ENCODE measurements at places on chromosomes 3 and 15.

DNA sequence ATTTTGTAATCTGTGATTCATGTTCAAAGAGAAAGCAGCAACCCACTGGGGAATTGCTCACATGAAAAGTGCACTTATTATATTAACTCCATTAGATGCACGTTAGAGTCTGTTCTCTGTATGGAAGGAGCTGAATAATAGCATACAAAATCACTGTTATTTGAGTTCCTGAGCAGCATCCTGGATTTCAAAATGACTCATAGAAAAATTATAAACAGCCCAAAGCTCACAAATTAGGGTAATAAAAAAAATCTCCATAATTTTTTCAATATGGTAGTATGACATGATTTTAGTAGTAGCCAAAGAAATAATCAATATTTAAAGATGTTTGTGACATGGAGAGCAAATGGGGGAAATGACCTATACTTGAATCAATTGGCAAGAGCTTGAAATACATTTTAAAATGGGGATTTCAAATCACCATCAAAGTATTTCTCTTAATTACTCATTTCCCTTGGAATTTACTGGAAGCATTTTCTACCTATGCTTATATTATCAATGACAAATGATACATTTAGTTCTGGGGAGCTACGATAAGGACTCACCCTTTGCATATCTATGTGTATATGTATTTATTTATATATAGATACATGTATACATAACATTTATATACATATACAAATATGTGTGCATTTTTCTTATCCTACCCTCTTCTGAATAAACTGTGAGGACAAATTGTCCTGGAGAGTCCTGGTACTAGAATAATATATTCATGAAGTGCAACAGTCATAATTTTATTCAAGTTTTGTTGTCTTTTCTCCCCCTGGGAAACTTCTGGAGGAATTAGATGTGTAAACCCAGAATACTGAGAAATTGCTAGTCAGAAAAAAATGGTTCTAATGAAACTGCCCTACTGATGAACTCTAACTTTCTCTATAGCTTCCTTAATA is 116.3 kb downstream of the RPL22L1 start:
- no peak for DNase-seq

- peak; percentile 14 for DNase-seq
Measured at GRCh38 chr15:96622714-96623113, 292.2 kb downstream of the NR2F2 start.

DNA sequence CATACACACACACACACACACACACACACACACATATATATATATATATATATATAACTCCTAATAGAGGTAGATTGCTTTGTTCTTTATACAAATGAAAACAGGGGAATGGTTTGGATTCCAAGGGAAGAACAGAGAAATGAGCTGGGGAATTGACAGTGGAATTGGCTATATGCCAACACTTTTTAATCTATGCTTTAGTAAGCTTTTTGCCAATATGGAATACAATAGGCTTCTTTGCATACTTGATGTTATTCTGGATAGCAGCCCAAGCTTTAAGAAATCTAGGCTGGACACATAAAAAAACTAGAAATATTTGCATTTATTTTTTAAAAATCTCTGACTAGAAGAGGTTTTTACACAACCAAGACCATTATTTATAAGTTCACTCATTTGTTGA is 334.2 kb upstream of the MDFIC2 start:
- no peak for DNase-seq

- DNase-seq: no peak
Measured at GRCh38 chr3:135155228-135155627, 360.2 kb downstream of the EPHB1 start.

DNA sequence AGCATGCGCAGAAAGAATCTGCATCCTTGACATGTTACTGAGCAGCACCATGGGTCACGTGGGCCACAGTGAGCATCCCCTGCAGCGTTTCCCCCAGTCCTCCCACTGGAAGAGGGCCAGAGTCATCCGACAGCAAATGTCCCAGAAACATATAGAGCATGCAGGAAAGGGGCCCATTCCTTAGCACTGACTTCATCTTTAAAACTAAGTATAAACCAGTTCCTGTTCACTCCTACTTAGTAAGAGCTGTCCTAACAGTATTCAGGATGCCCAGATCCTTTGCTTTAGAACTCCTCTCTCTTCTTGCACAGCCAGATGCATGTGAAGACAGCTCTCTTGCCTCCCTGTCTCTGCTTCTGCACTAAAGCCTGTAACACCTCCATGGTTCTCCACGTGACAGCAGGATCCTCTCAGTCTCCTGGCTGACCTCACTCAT is 79.3 kb upstream of the OXTR start:
- DNase-seq: no peak

GRCh38 chr3:168096210-168096652 is 507 bp upstream of the GOLIM4 start:
- DNase-seq: no peak

GRCh38 chr3:53820084-53820483 is 26.1 kb downstream of the CHDH start:
- no peak for DNase-seq

- no peak for DNase-seq
Measured at GRCh38 chr3:159796226-159796625, 192.4 kb upstream of the IL12A start.

GRCh38 chr3:154060238-154061000 is 60.8 kb upstream of the ARHGEF26 start:
- no peak for DNase-seq

- no peak for DNase-seq
Measured at GRCh38 chr3:43175541-43175940, 69.7 kb upstream of the POMGNT2 start.

- no peak for DNase-seq
Measured at GRCh38 chr3:45927881-45928280, 15.4 kb upstream of the CXCR6 start.

DNA sequence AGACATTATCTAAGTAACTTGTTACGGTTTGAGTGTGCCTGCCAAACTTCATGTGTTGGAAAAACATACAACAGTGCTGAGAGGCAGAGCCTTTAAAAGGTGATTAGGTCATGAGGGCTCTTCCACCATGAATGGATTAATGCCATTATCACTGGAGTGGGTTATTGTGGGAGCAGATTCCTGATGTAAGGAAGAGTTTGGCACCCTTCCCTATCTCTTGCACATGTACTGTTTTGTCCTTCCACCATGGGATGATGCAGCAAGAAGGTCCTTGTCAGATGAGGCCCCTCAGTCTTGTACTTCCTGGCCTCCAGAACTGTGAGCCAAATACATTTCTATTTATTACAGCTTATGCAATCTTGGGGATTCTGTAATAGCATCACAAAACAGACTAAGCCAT is 413.9 kb downstream of the EPHA3 start:
- DNase-seq: no peak

DNA sequence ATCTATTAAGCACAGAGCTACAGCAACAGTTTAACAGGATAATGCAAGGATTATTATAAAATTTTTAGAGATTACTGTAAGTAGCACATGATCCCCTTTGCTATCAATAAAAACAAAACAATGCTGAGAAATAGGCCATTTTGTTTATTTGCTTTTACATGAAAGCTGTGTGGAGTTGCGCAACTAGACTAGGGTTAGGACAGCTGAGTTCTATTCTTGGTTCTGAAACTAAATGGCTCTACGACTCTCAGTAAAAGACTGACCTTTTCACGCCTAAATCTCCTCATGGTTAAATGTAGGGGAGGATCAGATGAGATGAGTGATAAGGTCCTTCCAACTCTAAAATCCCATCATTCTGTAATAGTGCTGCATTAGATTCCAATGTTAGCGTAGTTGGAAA is 25.0 kb downstream of the KCNMB2 start:
- no peak for DNase-seq

DNA sequence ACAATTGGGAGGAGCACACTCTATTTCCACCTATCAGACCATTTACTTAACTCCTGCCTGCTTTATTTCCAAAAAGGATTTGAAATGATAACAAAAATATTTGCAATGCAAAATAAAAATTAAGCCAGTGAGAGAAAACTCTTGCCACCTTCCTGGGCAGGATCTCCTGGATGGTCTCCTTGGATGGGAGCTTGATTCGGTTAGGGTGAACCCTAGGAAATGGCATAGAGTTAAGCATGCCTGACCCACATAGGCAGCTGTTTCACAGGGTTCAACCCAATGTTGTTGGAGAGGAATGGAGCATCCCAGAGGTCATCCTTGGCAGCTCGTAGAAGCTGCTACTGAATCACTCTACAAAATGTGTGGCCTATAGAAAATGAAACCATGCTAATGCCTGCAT is 83.8 kb downstream of the TGFBR2 start:
- no peak for DNase-seq

DNA sequence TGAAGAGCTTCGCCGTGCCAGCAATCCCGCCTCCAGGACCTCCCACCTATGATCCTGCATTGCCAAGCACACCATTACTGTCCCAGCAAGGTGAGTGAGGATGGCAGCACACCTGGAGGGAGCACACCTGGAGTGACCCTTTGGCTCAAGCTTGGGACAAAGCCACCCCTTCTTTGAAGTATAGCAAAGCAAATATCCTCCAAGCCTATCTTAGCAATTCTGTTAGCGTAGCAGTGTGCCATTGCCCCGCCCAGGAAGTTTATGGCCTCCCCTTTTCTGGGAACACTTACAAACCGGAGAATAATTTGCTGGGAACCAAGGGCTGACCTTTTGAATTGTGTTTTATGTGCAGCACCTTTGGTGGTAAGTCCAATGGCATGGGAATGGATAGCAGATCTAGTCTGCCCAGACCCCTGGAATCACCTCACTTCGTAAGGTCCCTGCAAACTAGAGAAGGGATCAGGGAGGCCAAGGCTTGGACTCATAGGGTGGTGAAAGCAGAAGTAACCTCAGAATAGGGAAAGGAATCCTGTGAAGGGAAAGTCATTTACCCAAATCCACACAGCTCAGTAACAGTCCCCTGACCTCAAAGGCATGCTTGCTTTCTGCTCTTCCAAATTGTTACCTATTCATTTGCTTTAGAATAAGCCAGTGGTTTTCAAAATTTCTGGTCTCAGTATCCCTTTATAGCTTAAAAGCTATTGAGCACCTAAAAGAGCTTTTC is 70.1 kb downstream of the HCN4 start:
- no peak for DNase-seq

DNA sequence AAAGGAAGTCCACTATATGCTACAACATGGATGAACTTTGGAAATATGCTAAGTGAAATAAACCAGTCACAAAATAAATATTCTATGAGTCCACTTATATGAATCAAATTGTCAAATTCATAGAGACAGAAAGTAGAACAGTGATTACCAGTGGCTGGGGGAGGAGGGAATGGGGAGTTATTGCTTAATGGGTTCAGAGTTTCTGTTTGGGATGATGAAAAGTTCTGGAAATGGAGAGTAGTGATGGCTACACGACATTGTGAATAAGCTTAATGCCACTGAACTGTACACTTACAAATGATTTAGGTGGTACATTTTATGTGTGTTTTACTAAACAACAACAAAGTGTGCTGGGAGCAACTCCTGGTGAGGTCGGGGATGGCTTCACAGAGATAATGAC is 38.1 kb downstream of the HOMER2 start:
- DNase-seq: no peak

GRCh38 chr3:100104442-100104798 is 9.9 kb downstream of the FILIP1L start:
- DNase-seq: no peak

GRCh38 chr15:81492331-81492968 is 118.4 kb upstream of the TMC3 start:
- DNase-seq: no peak

- no peak for DNase-seq
Measured at GRCh38 chr3:42229942-42230688, 35.9 kb downstream of the CCK start.

DNA sequence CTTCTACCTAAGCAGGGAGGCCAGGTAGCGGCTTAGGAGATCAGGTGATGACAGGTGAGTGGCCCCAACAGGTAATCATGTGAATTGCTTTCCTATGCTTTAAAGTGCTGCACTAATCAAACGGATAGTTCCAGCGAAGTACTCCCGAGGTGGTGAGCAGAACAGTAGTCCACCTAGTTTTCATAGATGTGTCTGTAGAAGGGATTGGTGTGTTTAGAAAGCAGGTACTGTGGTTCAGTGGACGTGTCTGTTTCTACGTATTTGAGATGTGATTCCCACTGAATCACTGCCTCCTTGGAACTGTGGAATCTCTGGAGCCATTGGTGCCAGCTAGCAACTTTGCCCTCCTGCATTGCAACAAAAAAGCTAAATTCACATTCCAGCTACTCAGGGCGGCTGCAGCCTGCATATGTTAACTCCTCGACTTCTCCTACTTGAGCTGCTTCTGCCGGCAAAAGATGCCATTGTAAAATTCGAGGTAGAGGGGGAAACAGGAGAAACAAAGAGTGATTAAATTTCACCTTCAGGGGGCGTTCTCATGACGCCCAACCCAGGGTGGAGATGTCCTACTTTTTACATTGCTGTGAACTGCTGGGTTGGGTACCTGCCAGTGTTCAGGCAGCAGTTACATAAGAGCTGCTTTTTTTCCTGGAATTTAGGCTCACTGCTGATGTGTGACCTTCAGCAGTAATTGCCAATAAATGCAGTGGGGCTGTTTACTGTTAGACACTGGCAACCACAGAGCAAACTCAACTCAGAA is 227.3 kb downstream of the ITPR1 start:
- peak; percentile 44 for DNase-seq

DNA sequence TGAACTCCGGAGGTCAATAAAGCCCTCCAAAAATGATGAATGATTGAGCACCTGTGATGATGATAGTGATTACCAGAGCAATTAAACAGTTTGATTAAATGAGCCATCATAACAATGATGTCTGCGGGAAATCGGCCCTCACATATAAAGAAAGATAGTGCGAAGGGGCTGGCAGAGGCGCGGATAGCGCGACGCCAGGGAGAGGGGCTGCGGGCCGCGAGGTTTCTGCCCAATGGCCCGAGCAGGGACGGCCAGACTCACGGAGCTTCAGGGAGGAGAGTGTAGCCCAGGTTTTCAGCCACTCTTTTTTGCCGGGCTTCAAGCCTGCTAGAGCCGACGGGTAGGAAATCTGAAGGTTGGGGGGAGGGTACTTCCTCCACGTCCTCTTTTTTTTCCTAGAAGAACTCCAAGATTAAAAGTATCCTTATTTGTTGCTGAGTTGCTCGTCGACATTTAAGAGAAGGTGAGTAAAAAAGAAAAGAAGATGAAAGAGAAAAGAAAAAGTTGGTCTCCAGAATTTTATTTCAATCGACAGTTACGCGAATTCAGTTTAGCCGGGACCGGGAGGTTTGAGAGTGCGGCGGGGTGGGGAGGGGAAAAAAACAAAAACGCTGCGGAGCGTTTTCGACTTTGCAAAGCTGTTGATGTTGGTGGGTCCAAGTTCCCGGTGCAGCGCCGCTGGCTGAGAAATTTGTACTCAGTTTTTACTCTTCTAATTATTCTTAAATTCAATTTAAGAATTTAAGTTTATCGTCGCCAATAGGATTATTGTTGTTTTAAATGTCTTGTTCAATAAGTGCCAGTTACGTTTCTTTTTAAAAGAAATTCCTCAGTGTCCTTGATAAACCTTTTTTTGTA is 2.2 kb upstream of the MEIS2 start:
- DNase-seq: no peak

GRCh38 chr3:159453945-159454344 is 534.7 kb upstream of the IL12A start:
- no peak for DNase-seq

- no peak for DNase-seq
Measured at GRCh38 chr3:60760145-60760544, 491.1 kb downstream of the FHIT start.
